ENCODE measurements at places on chromosomes 6 and 20.

- no peak for DNase-seq
Measured at GRCh38 chr20:44733341-44734069, 12.2 kb upstream of the KCNK15 start.

- DNase-seq: no peak
Measured at GRCh38 chr6:33018904-33019303, 9.5 kb upstream of the HLA-DOA start.

DNA sequence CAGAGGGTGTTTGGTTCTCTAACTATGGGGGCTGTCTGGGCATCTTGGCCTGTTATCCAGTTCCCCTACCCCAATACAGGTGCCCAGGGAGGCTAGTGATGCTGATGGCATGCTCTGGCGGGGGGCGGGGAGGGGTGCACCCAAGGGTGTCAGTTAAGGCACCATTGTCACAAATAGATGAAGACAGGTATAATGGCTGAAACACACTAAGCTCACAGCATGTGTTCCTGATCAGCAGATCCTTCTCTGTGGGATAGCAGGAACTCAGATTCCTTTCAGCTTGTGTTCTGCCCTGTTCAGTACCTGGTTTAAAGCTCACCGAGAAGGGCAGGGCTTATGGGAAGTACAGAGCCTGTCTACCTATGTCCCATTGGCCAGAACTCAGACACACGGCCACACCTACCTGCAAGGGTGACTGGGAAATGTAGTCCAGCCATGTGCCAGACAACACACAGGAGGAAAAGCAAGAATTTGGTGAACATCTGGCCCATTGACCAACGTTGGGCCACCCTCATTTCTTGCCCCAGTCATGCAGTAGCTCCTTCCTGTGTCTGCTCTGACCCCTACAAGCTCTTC, 3.4 kb upstream of the RSPO4 start:
- no peak for DNase-seq

GRCh38 chr6:100453701-100454521, 10.8 kb downstream of the SIM1 start:
- DNase-seq: no peak

DNA sequence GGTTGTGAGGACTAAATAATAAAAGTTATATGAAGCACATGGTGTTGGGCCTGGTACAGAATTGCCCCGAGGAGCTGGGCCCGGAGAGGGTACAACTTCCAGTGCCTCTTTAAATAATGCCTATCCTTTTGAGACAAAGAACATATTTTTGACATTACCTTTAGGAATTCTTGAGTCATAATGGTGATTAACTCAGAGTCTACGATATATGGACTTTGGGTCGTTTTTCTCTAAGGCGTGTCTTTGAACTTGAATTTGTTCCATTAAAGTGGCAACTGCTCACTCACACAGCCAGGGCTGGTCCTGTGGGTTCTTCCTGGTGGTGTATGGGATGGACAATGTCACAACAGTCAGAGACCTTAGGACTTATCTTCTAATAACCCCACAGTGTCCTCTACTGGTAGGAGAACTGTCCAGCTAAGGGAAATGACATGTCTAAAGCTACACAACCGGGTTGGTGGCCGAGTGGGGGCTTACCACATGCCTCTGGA, 106.5 kb downstream of the CDC5L start:
- DNase-seq: no peak

DNA sequence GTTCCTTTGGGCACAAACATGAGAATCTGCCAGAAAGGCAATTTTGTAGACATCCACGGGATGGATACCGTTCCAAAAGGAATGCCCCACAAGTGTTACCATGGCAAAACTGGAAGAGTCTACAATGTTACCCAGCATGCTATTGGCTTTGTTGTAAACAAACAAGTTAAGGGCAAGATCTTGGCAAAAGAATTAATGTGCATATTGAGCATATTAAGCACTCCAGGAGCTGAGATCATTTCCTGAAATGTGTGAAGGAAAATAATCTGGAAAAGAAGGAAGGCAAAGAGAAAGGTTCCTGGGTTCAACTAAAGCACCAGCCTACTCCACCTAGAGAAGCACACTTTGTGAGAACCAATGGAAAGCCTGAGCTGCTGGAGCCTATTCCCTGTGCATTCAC, 103.9 kb upstream of the ARG1 start:
- DNase-seq: no peak

DNA sequence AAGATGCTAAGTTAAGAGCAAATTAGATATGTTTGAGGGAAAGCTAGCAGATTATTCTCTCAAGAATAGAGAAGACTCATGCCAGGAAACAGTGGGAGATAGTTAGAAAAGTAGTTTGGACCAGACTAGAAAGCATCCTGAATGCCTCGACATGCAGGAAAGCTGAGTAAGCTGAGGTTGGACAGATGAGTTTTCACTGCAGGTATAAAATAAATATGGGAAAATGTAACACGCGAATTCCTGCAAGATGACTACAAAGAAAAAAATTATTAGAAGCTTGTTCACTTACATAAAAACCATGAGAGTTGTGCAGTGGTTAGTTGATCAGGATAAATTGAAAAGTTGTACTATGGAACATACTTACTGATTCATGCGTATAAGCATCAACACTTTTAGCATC, 484.2 kb upstream of the MANEA start:
- no peak for DNase-seq

DNA sequence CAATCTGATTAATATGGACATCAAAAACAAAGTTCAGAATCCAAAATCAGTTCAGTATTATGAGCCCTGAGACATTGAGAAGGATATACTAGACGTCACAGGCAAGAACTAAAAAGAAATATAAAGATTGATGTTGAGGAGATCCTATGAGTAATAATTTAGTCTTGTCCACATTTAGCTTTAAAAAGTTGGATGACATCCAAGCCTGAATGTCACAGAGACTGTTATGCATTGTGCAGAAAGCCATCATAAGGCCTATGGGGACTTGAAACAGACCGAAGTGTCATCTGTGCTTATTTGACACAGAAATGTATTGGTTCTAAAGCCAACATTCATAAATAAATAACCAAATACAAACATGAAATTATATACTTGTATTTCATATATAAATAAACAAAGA, 581.8 kb upstream of the MMS22L start:
- no peak for DNase-seq

GRCh38 chr6:157670466-157671186, 152.4 kb upstream of the SNX9 start:
- no peak for DNase-seq

Data from AG04449 (cell line).